ENCODE measurements at places on chromosomes 16 and 17.

DNA sequence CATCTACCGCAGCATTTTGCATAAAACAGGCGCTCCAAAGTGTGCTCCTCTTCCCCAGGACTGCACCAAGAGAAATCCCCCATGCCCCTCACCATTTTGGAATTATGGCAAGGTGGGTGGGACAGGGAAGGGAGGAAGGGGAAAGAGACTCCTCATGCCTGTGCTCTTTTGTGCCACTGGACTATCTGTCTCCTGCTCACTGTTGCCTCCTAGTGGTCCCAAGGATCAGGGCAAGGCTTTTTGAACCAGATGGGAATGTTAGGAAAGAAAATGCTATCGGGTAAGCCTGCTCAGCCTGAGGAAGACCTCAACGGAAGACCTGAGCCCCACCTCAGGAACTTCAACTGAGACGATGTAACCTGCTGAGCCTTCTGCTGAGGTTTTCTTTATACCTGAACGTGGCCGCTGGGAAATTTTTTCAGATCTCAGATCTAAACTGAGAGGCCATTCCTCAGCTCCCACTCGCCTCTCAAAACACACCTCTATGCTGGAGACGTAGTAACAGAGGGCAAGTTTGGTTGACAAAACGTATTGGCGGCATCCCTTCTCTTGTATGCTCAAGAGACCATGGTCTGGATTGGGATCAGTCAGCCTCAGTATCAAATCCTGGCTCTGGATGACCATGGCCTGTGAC, 58.3 kb downstream of the SPACA3 start:
- DNase-seq: peak; percentile 38
- H3K27me3 ChIP-seq: no peaks in the 10 kb centered on the region
- H3K4me3 ChIP-seq: no peak overlapping the region

DNA sequence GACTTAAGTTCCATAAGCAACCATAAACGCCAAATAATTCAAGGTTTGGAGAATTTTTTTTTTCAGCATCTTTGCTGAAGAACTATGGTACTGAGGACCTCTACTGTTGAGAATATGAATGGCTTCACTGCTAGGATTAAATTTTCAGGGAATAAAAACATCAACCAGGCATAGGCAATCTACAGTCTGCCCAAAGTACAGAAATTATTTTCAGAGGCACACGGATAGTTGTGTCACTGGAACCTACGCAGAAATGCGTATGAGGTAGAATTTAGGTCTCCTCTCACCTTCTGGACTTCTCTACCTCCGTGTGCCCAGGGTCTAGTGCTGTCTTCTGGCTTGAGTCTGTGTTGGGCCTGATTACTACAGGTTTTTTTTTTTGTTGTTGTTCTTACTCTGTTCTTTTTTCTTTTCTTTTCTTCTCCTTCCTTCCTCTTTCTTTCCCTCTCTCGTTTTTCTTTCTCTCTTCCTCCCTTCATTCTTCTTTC, 39.7 kb downstream of the NACA2 start:
- H3K4me1 ChIP-seq: no peaks in the 10 kb centered on the region
- no peak overlapping the region for H3K27ac ChIP-seq
- no peak overlapping the region for H3K4me3 ChIP-seq
- H3K27me3 ChIP-seq: peaks cover 11% of the 10 kb centered on the region
- DNase-seq: peak; percentile 10
- H3K36me3 ChIP-seq: no peaks in the 10 kb centered on the region

- no peak overlapping the region for H3K27ac ChIP-seq
- H3K4me1 ChIP-seq: peaks cover 10% of the 10 kb centered on the region
- no peaks in the 10 kb centered on the region for H3K27me3 ChIP-seq
- H3K4me3 ChIP-seq: peak overlapping the region; percentile 81
- peak; percentile 88 for DNase-seq
These were observed 1.4 kb downstream of the HAGHL start for GRCh38 chr16:728131-728889.

GRCh38 chr16:1335996-1336395, 2.6 kb downstream of the BAIAP3 start:
- no peaks in the 10 kb centered on the region for H3K27me3 ChIP-seq
- H3K36me3 ChIP-seq: no peaks in the 10 kb centered on the region
- peaks cover 46% of the 10 kb centered on the region for H3K4me1 ChIP-seq
- no peak overlapping the region for H3K4me3 ChIP-seq
- no peak for DNase-seq

- no peak overlapping the region for H3K27ac ChIP-seq
- peaks cover 3% of the 10 kb centered on the region for H3K27me3 ChIP-seq
- no peaks in the 10 kb centered on the region for H3K4me1 ChIP-seq
- H3K36me3 ChIP-seq: no peaks in the 10 kb centered on the region
- no peak for DNase-seq
These were observed 4.7 kb downstream of the KRT37 start for GRCh38 chr17:41419716-41420115.

DNA sequence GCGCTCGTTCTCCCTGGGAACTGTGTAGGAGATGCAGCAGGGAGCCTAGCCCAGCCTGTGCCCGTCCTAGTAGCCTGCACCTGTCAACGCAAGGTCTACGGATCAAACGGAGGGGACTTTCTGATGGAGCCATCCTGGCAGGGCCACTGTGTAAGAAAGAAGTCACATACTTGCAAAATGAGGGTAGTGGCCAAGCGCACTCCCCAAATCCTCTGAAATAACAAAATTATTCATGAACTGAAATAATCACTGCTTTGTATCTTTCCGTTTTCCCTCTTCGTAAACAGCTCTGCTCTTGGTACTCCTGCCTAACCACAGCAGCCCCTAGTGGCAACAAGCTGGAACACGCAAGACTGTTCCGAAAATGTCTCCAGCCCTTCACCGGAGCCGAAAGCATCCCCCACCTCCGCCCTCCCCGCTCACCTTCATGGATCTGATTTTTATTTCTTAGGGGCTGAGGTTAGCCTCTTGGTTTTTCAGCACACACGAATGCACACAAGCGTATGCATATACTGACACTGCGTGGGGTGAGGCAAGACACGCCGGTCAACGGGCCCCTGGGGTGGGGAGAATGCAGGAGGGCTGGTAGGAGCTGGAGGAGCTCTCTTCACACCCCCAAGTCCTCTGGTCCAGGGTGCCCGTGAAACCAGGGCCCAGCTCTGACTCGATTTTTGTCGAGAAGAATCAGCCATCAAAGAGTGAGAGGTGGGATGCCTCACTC, 100.8 kb downstream of the ABCC12 start:
- H3K4me1 ChIP-seq: no peaks in the 10 kb centered on the region
- DNase-seq: peak; percentile 49
- H3K27me3 ChIP-seq: no peaks in the 10 kb centered on the region
- no peaks in the 10 kb centered on the region for H3K36me3 ChIP-seq
- no peak overlapping the region for H3K27ac ChIP-seq
- no peak overlapping the region for H3K4me3 ChIP-seq

- H3K4me3 ChIP-seq: no peak overlapping the region
- no peaks in the 10 kb centered on the region for H3K4me1 ChIP-seq
- no peak overlapping the region for H3K27ac ChIP-seq
- no peaks in the 10 kb centered on the region for H3K36me3 ChIP-seq
- DNase-seq: no peak
- H3K27me3 ChIP-seq: peaks cover 23% of the 10 kb centered on the region
These were observed 5.9 kb downstream of the KRT14 start for GRCh38 chr17:41580687-41581365.

DNA sequence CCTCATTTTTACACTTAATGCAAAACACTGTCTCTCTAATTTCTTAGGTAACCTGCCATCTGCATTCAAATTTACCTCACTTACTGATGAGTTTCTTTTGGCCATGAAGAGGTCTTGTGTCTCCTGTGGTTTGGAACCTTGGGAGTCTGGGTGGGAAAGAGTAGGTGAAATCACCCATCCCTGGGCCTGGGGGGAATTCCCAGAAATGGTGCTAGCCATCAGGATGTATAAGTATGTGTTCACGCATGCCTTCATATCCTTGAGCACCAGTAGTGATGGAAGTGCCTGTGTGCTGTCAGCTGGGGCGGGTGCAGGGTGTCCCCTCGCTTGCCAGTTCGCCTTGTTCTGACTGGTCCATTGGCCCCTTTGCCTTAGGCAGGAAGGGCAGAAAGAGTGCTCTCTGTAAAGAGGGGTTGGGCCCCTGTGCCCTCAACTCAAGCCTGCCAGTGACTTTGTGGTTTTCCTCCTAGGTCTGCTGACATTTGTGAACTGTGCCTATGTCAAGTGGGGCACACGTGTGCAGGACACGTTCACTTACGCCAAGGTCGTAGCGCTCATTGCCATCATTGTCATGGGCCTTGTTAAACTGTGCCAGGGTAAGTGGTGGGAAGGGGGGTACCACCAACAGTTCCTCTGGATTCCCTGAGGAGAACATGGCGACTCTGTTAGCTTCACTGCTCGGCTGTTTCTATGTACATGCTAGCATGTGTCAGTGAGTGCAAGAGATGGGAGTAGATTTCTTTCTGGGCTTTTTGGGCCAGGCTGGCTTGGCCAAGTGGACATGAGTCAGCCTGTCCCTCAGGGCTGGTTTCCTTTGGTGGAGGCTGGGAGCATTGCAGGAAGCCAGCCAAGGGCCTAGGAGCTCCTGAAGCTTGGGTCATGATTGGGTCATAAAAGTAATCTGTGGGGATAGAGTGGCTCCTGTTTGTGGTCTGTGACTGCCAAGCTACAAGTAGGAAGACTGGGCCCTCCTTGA, 23.2 kb downstream of the SLC7A6OS start:
- DNase-seq: peak; percentile 60
- H3K4me1 ChIP-seq: peaks cover 97% of the 10 kb centered on the region
- H3K36me3 ChIP-seq: peaks cover 37% of the 10 kb centered on the region
- no peaks in the 10 kb centered on the region for H3K27me3 ChIP-seq
- peak overlapping the region; percentile 61 for H3K27ac ChIP-seq

GRCh38 chr17:32976131-32976530, 15.5 kb upstream of the SPACA3 start:
- no peaks in the 10 kb centered on the region for H3K4me1 ChIP-seq
- H3K4me3 ChIP-seq: no peak overlapping the region
- no peak for DNase-seq
- H3K27me3 ChIP-seq: no peaks in the 10 kb centered on the region
- no peak overlapping the region for H3K27ac ChIP-seq
- no peaks in the 10 kb centered on the region for H3K36me3 ChIP-seq

DNA sequence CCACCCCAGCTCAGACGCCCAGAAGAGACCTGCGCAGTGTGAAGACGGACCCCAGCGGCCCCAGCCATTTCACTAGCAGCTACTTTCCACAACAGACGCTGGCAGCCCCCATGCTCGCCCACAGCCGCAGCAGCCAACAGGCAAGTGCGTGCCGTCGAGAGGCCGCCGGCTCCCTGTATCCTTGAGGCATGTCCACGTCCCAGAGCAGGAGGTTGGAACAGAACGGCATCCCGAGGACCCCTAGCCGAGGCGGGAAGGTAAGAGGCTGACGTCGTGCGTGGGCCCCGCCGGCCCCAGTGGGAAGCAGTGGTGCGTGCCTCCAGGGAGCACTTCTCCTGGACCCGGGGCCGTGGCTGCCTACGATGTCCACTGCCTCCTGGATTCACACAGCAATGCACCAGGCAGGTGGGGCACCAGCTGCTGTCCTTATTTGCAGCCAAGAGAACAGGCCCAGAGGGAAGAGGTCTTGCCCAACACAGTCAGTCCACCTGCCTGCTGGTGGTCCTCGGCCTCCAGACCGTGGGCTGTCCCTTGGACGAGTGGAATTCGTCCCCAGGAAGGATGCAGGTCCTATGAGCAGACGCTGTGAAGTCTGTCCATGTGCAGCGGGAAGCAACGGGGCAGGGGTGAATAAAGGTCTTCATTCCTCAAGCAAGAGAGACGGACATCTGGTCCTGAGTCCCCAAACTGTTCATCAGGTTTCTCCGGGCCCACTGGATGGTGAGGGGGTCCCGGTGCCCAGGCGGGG, 38.5 kb downstream of the SLC7A5 start:
- peaks cover 3% of the 10 kb centered on the region for H3K4me1 ChIP-seq
- H3K36me3 ChIP-seq: no peaks in the 10 kb centered on the region

- no peak overlapping the region for H3K4me3 ChIP-seq
- H3K27ac ChIP-seq: no peak overlapping the region
- DNase-seq: no peak
- no peaks in the 10 kb centered on the region for H3K4me1 ChIP-seq
- no peaks in the 10 kb centered on the region for H3K27me3 ChIP-seq
- peaks cover 5% of the 10 kb centered on the region for H3K36me3 ChIP-seq
These were observed 199.1 kb upstream of the C17orf78 start for GRCh38 chr17:37176723-37177122.

DNA sequence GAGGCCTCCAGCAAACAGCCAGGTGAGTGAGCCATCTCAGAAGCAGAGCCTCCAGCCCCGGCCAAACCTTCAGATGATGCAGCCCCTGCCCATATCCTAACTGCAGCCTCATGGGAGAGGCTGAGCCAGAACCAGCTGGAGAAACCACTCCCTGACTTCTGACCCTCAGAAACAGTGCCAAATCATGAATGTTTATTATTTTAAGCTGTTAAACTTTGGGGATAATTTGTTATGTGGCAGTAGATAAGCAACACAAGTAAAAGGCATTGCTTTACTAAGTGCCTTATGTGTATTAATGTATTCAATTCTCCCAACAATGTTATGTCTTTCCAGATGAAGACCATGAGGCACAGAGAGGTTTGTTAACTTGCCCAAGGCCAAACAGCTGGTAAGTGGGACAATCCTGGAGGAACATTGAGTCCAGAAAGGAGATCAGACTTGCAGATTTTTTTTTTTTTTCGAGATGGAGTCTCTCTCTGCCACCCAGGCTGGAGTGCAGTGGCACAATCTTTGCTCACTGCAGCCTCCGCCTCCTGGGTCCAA, 59.6 kb downstream of the SOCS1 start:
- no peaks in the 10 kb centered on the region for H3K36me3 ChIP-seq
- no peak overlapping the region for H3K4me3 ChIP-seq
- no peak overlapping the region for H3K27ac ChIP-seq
- H3K4me1 ChIP-seq: no peaks in the 10 kb centered on the region
- H3K27me3 ChIP-seq: peaks cover 3% of the 10 kb centered on the region

DNA sequence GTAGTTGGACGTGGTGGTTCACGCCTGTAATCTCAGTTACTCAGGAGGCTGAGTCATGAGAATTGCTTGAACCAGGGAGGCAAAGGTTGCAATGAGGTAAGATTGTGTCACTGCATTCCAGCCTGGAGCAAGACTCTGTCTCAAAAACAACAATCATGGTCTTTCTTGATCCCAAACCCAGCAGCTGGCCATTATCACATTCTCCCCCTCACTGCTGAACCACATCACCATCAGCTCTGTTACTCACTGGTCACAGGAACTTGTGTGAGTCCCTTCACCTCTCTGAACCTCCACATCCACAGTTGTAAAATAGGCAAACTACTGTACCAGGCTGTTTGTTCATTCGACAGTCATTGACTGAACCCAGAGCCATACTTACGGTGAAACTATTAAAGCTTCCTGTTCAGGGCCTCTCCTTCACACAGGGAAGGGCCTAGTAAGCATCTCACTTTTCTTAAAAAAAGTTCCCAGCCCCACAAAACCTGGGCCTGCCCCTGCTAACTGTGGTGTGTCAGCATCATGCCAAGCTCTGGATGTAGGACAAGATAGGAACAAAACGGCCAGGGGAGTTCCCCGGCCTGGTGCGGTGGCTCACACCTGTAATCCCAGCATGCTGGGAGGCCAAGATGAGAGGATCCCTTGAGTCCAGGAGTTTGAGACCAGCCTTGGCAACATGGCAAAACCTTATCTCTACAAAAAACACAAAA, 104.7 kb downstream of the COPRS start:
- H3K27me3 ChIP-seq: no peaks in the 10 kb centered on the region
- H3K36me3 ChIP-seq: no peaks in the 10 kb centered on the region
- no peak overlapping the region for H3K27ac ChIP-seq
- no peak overlapping the region for H3K4me3 ChIP-seq
- no peak for DNase-seq
- H3K4me1 ChIP-seq: no peaks in the 10 kb centered on the region

GRCh38 chr17:15929941-15930340, 15.0 kb upstream of the ADORA2B start:
- H3K36me3 ChIP-seq: no peaks in the 10 kb centered on the region
- no peak overlapping the region for H3K4me3 ChIP-seq
- peaks cover 6% of the 10 kb centered on the region for H3K27me3 ChIP-seq
- H3K27ac ChIP-seq: no peak overlapping the region

Measured in B cell (primary cell).